Karpas-422 (cell line): ENCODE measurements at places on chromosomes 2 and 18.

DNA sequence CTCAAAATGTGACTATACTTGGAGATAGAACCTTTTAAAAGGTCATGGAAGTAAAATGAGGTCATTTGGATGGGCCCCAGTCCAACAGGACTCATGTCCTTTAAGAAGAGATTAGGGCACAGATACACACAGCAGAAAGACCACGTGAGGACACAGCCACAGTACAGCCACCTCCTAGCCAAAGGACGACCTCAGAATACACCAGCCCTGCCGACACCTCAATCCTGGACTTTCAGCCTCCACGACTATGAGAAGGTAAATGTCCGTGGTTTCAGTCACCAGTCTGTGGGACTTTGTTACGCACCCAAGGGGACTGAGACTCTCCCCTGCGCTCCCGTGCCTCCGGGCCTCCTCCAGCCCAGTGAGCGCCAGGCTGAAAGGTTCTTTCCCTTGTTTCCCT, 30.2 kb upstream of the HPCAL1 start:
- no peak for DNase-seq

GRCh38 chr2:203018181-203018580, 3.5 kb downstream of the NBEAL1 start:
- peak; percentile 46 for DNase-seq

GRCh38 chr18:37639846-37640245, 74.2 kb upstream of the CELF4 start:
- DNase-seq: no peak

GRCh38 chr2:40244251-40244650, 207.6 kb downstream of the SLC8A1 start:
- DNase-seq: no peak
